Small intestine (tissue), 16 donors: ENCODE measurements at places on chromosomes 2 and 18. TPM values are rescaled to one million over a fixed set of nuclear protein-coding genes. Genes with fewer than 3 reads are reported as not detected.
A peak's percentile ranks its signal among the peaks of the same experiment; 100 is the strongest.

DNA sequence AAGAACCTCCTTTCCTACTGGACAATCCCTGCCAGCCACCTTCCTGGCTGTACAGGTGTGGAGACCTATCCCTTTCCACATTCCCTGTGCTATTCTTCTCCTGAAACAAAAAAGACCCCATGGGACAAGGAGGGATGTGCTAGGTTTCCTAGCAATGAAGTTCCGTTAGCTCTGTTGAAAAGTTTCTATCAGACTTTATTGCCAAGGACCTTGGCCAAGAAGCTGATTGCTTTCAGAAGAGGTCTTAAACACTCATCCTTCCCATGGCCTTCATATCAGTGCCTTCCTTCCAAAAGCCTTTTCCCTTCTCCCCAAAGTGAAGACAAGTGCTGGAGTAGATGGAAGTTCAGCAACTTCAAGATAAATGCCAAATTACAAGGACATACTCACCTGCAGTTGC lies 194.8 kb downstream of the AGPS start:
- H3K27me3 ChIP-seq = no peaks in the 10 kb centered on the region
- H3K36me3 ChIP-seq = no peaks in the 10 kb centered on the region
- H3K4me3 ChIP-seq = no peak overlapping the region
- DNase-seq = no peak

DNA sequence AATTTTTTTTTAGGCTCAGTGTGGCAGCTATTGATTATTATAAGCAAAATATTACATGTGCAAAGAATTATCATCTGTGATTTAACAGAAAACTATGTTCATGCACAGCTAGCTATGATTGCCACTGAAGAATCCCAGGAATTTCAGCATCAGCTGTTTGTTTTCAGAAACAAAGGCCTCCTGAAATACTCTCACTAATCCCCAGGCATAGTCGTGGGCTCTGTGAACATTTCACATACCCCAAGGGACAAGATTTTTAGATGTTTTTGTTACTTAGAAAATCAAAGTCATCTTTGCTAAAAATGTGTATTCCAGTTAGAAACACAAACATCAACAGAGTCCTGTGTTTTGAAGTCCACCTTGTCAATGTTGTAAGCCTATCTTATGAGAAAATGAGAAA lies 156.1 kb downstream of the MYO1B start:
- H3K4me1 ChIP-seq = no peaks in the 10 kb centered on the region
- no peak for DNase-seq
- no peak overlapping the region for H3K4me3 ChIP-seq

The NAT8 gene
- polyA plus RNA-seq = 0.10 TPM

The NOSTRIN gene
- 43.8 TPM for polyA plus RNA-seq

DNA sequence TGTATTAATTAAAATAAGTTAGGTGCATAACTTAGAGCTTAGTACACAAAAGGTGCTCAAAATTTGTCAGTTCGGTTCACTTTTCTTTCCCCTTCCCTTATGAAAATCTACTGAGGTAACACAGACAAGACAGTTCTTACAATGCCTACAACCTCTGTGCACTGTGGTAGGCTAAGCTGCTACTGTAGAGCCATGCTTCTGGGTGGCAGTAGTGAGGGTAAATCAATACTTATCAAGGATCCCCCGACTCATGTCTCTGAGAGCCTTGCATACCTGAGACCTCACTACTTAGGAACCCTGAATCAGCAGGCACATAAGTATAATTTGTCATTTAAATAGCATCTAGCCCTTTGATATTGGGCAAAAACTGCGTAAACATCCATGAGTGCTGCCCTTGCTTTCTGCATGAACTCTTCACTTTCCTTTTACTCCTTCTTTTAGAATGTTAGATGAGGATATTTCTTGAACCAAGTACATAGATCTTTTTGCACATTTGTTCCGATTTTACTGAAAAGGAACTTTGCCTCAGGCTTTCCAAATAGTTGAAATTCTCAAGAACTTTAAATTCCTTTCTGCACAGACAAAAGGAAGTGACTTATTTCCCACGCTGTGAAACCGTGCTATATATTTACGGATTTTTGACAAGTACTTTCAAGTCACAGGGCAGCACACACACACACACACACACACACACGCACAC lies 234.4 kb downstream of the TRIB2 start:
- no peak overlapping the region for H3K4me3 ChIP-seq
- H3K36me3 ChIP-seq = no peaks in the 10 kb centered on the region
- H3K4me1 ChIP-seq = no peaks in the 10 kb centered on the region
- H3K27ac ChIP-seq = no peak overlapping the region

DNA sequence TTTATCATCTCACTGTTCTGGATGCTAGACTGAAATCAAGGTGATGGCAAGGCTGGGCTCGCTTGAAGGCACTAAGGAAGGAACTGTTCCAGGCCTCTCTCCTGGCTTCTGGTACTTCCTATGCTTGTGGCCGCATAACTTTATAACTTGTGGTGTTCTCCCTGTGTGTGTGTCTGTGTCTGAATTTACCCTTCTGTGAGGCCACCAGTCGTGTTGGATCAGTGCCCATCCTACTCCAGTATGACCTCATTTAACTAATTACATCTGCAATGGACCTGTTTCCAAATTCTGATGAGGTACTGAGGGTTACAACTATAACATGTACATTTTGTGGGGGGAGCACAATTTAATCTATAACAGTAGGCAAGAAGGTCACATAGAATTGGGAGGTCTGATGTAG lies 41.6 kb downstream of the LYPD6B start:
- no peak overlapping the region for H3K4me3 ChIP-seq
- no peaks in the 10 kb centered on the region for H3K27me3 ChIP-seq
- no peaks in the 10 kb centered on the region for H3K4me1 ChIP-seq
- no peak for DNase-seq
- H3K36me3 ChIP-seq = no peaks in the 10 kb centered on the region

The PARD3B gene
- polyA plus RNA-seq = 4.0 TPM

The C2orf72 gene
- polyA plus RNA-seq = 69.4 TPM

The VRK2 gene
- 18.0 TPM for polyA plus RNA-seq

DNA sequence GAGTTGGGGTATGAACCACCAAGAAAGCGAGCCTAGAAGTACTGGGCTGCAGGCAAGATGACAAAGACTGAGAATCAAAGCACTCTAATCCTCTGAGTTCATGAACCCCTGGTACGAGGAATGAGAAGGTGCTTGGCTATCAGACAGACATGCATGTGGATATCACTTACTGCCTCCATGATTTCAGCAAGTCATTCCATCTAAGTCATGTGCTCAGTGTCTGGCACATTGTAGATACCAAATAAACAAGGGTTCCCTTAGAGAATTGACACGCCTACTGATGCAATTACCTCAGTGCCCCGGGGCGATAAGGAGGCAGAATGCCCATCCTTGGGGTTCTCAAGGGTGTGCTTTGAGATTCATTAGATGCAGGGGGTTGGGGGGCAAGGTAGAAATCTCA lies 125.6 kb upstream of the PKDCC start:
- H3K36me3 ChIP-seq = no peaks in the 10 kb centered on the region
- peaks cover 2% of the 10 kb centered on the region for H3K4me1 ChIP-seq
- H3K27ac ChIP-seq = no peak overlapping the region
- no peak overlapping the region for H3K4me3 ChIP-seq
- peak; percentile 83 for DNase-seq

GRCh38 chr2:20012282-20013125 lies at the start of gene MATN3:
Gene MATN3, minus strand, starts transcription at chr2:20012668. Its CDS starts 37 bp downstream, at chr2:20012631.
- peaks cover 9% of the 10 kb centered on the region for H3K27me3 ChIP-seq
- H3K4me3 ChIP-seq = peak within 1 kb of the TSS; percentile 19
- no peaks in the 10 kb centered on the region for H3K36me3 ChIP-seq
- no peak within 1 kb of the TSS for H3K27ac ChIP-seq

DNA sequence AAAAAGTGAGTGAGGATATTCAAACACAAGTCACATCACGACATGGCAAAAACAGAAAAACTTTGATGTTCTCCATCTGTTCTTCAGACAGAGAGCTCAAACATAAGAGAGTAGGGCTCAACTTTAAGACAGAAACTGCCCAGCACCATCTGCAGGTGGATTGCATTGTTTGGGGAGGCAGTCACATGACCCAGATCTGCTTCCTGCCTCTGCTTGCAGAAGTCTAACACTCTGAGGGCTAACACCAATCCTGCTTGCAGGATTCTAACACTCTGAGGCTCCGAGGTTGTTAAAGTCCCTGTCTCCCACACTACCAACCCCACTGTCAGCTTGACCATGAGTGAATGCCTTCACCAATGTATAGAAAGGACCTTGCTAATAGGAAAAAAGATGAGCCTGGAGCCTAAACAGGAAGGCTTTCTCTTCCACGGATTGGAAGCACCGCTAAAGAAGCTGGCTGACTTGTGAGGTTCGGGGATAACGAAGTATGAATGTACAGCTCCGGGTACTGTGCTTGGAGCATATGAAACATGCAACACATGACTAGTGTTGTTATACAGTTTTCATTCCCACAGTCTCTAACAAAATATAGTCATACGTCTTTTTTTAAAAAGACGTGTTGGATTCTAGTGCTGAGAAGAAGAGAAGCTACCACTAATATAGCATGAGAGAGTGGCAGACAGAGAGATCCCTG lies 176.6 kb upstream of the CREB1 start:
- no peaks in the 10 kb centered on the region for H3K27me3 ChIP-seq
- no peaks in the 10 kb centered on the region for H3K36me3 ChIP-seq
- H3K27ac ChIP-seq = no peak overlapping the region
- DNase-seq = no peak
- H3K4me3 ChIP-seq = no peak overlapping the region

DNA sequence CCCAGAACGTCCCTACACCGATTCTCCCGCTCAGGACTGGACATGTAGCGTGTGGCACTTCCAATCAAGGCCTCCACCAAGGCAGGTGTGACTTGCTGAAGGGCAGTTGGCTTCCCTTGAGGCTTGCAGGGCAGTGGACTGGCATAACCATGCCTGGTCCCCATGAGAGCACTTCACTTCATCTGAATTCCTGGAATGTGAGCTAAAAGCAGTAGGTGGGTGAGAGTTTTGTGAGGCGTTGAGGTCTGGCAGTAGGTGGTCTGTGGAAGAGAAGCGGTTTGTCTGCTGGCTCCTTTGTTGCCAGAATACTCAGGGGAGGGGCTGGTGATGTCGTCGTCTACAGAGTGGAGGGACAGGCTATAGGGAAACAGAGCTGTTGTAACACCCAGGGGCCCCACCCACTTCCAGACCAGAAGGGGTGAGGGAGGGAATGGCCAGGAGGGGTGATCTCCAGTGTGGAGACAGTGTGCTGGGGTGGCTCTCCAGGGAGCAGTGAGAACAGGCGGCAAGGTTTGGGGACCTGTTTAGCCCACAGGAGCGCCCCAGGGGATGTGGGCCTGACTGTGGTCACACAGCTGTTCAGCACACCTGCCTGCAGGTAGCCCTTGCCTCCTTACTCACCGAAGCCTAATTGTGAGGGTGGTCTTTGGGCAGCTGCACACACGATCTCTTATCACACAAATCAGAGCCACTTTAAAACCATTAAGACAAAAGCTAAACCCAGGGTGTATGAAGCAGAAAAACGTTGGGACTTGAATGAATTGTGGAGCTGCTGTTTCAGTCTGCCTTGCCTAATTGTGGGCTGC lies 21.5 kb upstream of the ALKAL2 start:
- H3K4me1 ChIP-seq = no peaks in the 10 kb centered on the region
- no peak overlapping the region for H3K4me3 ChIP-seq
- no peaks in the 10 kb centered on the region for H3K27me3 ChIP-seq
- DNase-seq = no peak
- no peaks in the 10 kb centered on the region for H3K36me3 ChIP-seq
- no peak overlapping the region for H3K27ac ChIP-seq

DNA sequence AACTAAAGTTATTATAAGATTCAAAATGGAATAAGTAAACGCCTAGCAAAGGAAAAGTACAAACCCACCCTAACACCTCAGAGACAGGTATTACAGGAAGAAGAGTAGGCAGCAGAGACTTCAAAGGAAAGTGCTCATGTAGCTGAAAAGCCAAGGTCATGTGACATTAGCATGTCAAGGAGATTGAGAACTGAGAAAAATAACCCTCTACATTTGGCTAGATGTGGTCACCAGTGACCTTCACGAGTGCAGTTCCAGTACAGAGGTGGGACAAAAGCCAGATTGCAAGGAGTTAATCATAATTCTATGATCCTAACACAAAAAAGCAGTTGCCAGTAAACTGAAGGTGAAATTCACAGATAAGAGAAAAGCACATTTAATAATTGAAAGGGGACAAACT lies 252.7 kb downstream of the ZEB2 start:
- no peak overlapping the region for H3K27ac ChIP-seq
- H3K27me3 ChIP-seq = no peaks in the 10 kb centered on the region
- peaks cover 3% of the 10 kb centered on the region for H3K4me1 ChIP-seq
- no peaks in the 10 kb centered on the region for H3K36me3 ChIP-seq

GRCh38 chr18:46764586-46764985 lies 7.7 kb upstream of the ST8SIA5 start:
- no peaks in the 10 kb centered on the region for H3K36me3 ChIP-seq
- H3K4me1 ChIP-seq = no peaks in the 10 kb centered on the region
- no peak overlapping the region for H3K4me3 ChIP-seq
- H3K27me3 ChIP-seq = peaks cover 18% of the 10 kb centered on the region

- DNase-seq = no peak
- no peak overlapping the region for H3K4me3 ChIP-seq
- H3K27ac ChIP-seq = no peak overlapping the region
- H3K36me3 ChIP-seq = no peaks in the 10 kb centered on the region
These were observed 11.9 kb downstream of the FABP1 start for GRCh38 chr2:88115825-88116518.

- no peaks in the 10 kb centered on the region for H3K4me1 ChIP-seq
- peak overlapping the region; percentile 54 for H3K27ac ChIP-seq
- no peak for DNase-seq
- H3K27me3 ChIP-seq = no peaks in the 10 kb centered on the region
- H3K4me3 ChIP-seq = no peak overlapping the region
These were observed 59.2 kb upstream of the IL1R1 start for GRCh38 chr2:102083393-102083703.

DNA sequence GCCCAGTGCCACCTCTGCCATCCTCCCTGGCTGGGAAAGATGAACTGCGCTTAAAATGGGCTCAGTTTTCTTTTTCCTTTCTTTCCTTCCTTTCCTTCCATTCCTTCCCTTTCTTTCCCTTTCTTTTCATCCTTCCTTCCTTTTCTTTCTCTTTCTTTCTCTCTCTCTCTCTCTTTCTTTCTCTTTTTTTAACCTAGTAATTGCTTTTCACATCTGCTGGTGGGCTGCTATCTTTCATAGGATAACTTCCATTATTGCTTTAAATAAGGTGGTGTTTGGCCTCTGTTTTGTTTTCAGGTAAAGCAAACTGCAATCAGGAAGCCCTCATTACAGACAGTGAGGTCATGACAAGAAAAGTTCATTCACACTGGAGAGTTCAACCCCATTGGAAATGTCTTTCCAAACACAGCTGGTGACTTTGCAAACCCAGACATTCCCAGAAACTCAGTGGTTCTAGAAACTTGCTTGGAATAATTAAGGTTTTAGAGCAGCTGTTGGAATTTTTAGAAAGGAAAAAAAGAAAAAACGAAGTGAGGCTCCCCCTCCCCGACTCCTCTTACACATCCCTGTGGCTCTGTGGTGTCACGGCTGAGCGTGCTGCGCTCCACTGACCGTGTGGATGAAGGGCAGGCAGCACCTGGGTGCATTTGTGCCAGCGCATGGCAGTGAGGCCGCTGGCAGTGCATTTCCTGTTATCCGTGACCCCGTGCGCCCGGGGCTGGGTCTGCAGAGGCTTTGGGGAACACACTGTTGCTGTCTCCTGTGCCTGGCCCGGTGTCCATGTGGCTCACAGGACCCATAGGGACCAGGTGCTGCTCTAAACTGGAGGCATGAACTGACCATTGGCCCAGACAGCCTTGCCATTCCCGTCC lies 76.9 kb downstream of the MBP start:
- no peak overlapping the region for H3K4me3 ChIP-seq
- H3K27me3 ChIP-seq = no peaks in the 10 kb centered on the region
- DNase-seq = peak; percentile 58
- H3K4me1 ChIP-seq = peaks cover 14% of the 10 kb centered on the region
- no peaks in the 10 kb centered on the region for H3K36me3 ChIP-seq
- H3K27ac ChIP-seq = peak overlapping the region; percentile 81
